ENCODE measurements at places on chromosomes 1 and 21.
A peak's percentile ranks its signal among the peaks of the same experiment; 100 is the strongest.

DNA sequence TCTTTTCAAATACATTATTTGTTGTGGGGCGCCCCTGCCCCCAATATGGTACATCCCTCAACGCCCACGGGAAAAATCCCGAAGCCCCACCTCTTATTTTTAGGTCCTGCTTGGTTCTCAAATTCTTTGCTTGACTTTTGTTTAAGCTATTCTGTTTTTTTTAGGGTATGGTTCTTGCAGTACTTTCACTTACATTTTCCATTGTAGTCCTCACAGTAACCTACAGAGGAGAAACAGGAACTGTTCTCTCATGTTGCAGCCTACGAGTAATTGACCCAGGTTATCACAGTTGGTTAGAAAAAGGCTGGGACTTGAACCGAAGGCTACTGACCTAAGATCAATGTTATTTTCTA, 697 bp upstream of the C21orf91 start:
- no peak for DNase-seq

DNA sequence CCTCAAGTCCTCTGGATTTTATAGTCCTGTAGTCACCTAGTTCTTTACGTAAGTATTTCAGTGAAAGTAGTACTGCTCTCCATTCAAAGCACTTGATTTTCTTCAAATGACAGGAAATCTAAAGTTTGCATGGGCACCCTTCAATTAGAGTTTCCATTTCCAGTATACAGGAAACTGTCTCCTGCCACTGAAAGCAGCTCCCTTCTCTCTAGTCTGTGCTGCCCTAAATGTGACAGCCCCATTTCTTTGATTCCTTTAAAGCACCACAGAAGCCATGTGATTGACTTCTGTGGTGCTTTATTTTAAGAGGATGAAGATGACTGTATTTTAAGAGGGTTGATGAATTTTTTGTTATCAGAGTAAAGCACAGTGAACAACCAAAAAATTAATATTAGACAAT, 226.1 kb downstream of the DNAH14 start:
- no peak for DNase-seq

DNA sequence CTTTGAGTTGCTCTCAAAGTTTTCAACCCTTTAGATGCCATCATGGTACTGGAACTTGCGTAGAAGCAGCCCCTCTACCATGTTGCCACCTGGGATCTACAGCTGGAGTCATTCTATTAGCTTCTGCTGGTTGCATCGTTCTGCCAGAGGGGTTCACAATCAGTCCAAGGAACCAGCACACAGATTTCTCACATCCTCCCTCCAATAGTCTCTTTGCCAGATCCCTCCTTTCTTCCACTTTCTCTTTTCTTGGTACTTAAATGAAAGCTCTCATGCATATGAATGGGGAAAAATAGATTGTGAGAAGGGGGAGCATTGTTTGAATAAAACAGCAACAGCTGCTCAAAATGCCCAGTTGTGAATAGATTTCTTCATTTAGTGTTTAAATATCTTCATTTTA, 4.2 kb upstream of the C8A start:
- DNase-seq = no peak

DNA sequence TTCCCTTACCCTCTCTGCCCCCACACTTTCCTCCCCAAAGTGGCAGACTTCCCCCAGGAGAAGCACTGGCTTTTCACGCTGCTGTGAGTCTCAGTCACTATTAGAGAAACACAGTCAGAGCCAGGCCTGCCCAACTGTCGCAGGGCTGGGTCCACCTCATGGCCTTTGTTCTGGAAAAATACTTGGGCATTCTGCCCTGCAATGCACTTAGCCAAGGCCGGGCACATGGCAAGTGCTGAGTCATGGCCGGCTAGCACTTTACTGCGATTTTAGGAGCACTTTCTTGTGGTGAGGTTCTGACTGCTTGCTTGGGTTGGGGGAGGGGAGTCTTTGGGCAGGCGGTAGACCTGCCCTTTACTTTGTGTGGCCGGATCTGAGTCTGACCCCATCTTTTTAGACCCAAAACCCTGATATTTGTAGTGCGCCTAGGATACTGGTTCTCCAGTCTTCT, 7.7 kb downstream of the EPHX1 start:
- no peak for DNase-seq

DNA sequence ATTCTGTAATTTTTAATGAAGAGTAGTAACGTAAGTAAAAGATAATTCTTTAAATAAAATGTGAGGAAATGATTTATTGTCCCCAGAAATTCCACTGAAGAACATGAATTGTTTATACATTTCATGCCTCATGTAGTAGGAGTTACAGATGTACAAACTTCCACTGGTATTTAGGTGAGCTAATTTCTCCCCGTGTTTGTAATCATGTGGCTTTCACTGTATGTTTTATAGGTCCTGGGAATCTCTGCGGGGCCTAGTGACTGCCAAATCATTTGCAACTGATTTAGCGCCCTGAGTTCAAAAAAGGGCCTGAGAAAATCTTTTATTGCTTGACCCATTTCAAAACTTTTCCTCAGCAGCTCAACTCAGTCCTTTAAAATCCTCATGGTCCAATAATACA, 30.5 kb upstream of the FASLG start:
- DNase-seq = no peak

GRCh38 chr1:235784950-235785349, 81.8 kb downstream of the LYST start:
- DNase-seq = no peak

DNA sequence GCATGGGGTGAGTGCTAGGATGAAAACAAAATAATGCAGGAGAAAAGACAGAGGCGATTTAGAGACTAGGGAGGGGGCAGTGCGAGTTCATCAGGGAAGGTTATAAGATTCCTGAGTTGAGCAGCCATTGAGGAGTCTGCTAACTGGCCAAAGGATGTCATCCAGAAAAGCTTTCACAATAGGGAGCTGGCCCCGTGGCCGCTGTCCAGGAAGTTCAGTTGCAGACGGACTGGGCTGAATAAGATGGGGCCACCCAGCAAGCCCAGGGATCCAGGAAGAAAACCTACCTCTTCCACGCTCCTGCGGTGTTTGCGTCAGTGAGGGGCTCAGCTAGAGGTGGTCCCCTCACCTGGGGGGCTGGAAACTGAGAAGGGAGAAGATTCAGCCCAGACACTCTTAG, 4.0 kb upstream of the PKP1 start:
- peak; percentile 54 for DNase-seq

Measured in lung (tissue), 17 donors.